ENCODE measurements at places on chromosomes 4 and X. TPM values are rescaled to one million over a fixed set of nuclear protein-coding genes. Genes with fewer than 3 reads are reported as not detected.

DNA sequence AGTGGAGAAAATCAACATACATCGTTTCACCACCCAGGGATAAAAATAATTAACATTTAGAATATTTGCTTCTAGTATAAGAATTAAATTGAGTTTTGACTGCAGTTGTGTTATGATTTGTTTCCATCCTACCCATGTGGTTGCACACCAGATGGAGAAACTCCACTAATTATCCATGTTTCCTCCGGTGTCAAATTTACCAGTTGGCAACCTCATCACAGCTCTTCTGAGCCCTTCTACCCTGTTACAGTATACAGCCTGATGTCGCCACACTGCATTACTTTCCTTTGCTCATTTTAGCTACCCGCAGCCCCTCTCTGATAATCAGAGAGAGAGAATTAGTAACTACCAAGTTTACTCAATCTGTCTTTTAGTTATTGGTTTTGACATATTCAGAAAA, 411.2 kb downstream of the DTHD1 start:
- H3K27me3 ChIP-seq = no peaks in the 10 kb centered on the region
- H3K27ac ChIP-seq = no peak overlapping the region
- DNase-seq = no peak
- H3K4me3 ChIP-seq = no peak overlapping the region

GRCh38 chr4:78622253-78622979, 70.8 kb downstream of the ANXA3 start:
- no peaks in the 10 kb centered on the region for H3K4me1 ChIP-seq
- no peak for DNase-seq
- H3K27ac ChIP-seq = no peak overlapping the region
- no peaks in the 10 kb centered on the region for H3K27me3 ChIP-seq
- no peaks in the 10 kb centered on the region for H3K36me3 ChIP-seq

- no peaks in the 10 kb centered on the region for H3K27me3 ChIP-seq
- DNase-seq = peak; percentile 61
- no peaks in the 10 kb centered on the region for H3K36me3 ChIP-seq
- H3K4me1 ChIP-seq = no peaks in the 10 kb centered on the region
- no peak overlapping the region for H3K27ac ChIP-seq
These were observed 650.8 kb upstream of the DIPK2B start for GRCh38 chrX:45851434-45851991.

DNA sequence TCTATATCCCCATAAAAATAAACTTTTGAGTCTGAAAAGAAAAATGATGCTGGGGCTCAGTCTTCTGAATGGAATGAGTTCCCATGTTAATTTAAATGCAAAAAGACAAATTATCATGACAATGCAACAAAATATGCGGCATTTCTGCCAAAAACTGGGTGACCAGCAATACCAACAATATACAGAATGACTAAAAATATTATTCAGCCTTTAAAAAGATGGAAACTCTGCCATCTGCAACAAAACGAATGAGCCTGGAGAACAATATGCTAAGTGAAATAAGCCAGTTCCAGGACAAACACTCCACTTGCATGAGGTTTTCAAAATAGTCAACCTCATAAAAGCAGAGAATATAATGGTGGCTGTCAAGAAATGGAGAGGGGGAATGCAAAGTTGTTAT, 558.5 kb downstream of the IL15 start:
- H3K27me3 ChIP-seq = no peaks in the 10 kb centered on the region
- H3K27ac ChIP-seq = no peak overlapping the region
- no peaks in the 10 kb centered on the region for H3K4me1 ChIP-seq
- DNase-seq = no peak

DNA sequence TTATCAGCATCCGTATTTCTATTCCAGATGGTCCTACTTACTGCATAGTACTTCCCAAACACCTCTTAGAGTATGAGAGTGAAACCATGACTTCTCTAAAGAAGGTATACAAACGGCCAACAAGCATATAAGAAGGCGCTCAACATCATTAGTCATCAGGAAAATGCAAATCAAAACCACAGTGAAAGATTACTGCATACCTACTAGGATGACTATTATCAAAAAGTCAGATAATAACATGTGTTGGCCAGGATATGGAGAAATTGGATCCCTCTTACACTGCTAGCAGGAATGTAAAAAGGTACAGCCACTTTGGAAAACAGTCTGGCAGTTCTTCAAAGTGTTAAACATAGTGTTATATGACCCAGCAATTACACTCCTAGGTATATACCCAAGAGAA, 215.3 kb upstream of the CXorf66 start:
- no peaks in the 10 kb centered on the region for H3K4me1 ChIP-seq
- DNase-seq = no peak
- H3K27ac ChIP-seq = no peak overlapping the region
- no peak overlapping the region for H3K4me3 ChIP-seq
- no peaks in the 10 kb centered on the region for H3K27me3 ChIP-seq

The F8A2 gene
- not detected for total RNA-seq

The ATP2B3 gene
- total RNA-seq = not detected

The TMEM47 gene
- not detected for total RNA-seq

The CSAG2 gene
- not detected for total RNA-seq

The TCP11X2 gene
- total RNA-seq = not detected

Measured in CD8-positive, alpha-beta memory T cell (primary cell).